ENCODE measurements at places on chromosomes 5 and 9.

DNA sequence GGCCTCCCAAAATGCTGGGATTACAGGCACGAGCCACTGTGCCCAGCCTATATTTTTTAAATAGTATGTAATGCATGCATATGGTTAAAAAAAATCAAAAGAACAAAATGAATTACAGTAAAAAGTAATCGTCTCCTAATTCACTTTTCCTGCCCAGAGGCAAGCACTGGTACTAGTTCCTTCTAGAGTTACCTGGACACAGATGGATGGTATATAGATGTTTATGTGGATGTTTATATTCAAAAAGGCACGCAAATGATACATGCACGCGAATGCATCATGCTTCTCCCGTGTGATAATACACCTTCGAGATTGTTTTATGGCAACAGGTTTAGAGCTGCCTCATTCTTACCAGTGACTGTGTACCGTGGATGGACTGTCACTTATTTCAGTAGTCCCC is 21.4 kb downstream of the ABL1 start:
- no peak for DNase-seq
- H3K4me3 ChIP-seq: no peak overlapping the region
- H3K36me3 ChIP-seq: no peaks in the 10 kb centered on the region

DNA sequence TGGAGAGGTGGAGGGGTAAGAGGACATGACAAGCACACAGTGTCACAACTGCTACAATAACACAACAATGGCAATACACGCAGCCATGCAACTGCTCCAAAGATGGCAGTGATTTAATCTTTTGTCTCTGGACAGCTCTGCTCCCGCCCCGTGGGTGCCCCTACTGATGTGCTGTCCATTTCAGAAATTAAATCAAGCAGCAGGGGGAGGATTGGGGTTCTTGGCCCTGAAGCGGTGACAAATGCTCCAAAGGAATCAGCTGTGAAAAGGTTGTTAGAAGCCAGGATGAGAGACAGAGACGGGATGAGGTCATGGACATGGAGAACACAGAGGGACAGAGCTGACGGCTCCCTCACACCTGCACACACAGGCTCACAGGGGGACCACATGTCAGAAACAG is 22.6 kb downstream of the CNTFR start:
- DNase-seq: no peak
- no peaks in the 10 kb centered on the region for H3K4me1 ChIP-seq
- no peaks in the 10 kb centered on the region for H3K36me3 ChIP-seq
- no peak overlapping the region for H3K4me3 ChIP-seq
- H3K27me3 ChIP-seq: no peaks in the 10 kb centered on the region
- no peak overlapping the region for H3K27ac ChIP-seq

- H3K4me3 ChIP-seq: no peak overlapping the region
- H3K4me1 ChIP-seq: peaks cover 40% of the 10 kb centered on the region
- DNase-seq: no peak
- H3K27me3 ChIP-seq: no peaks in the 10 kb centered on the region
- peak overlapping the region; percentile 32 for H3K27ac ChIP-seq
Measured at GRCh38 chr9:4258320-4259090, 41.4 kb downstream of the GLIS3 start.

GRCh38 chr5:1659100-1659981 is 135.6 kb upstream of the LPCAT1 start:
- no peak for DNase-seq
- H3K4me3 ChIP-seq: no peak overlapping the region
- no peak overlapping the region for H3K27ac ChIP-seq
- H3K27me3 ChIP-seq: no peaks in the 10 kb centered on the region

GRCh38 chr5:103849934-103850333 is 287.3 kb upstream of the NUDT12 start:
- no peak overlapping the region for H3K4me3 ChIP-seq
- H3K27ac ChIP-seq: no peak overlapping the region
- no peak for DNase-seq

DNA sequence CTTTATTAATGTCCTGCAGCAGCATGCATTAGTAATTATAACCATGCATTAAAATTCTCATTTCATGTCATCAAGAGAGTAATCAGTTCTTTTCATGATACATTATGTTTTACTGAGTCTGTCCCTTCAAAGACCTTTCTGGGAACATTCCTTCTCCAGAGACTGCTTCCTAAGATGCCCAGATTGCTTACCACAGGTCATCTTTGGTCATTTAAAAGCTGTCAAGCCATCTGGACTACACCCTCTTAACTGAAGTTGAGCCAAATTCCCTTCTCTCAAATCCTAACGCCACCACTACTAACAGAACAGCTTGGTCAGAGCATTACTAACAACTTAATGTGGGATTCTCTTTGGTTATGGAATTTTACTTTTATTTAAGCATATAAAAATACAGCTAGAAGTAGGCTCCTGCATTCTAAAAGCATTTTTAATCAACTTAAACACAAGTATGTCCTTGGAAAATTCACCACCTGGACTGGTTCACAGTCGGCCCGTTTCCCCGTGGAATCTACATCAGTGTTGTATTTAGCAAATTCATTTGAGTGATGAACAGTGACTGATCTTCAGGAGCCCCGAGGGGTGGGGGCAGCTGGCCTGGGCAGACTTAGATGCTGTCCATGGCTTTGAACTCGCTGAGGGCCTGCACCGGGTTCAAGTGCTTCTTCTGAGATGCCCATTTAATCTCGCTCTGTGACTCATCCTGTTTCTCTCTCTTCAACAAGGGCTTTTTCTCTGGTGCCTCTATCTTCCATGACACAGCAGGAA is 92.8 kb upstream of the CCDC112 start:
- 0 out of 2 replicates have a peak, but pooled peaks cover 1% of the 10 kb centered on the region for H3K27me3 ChIP-seq
- no peak for DNase-seq
- H3K36me3 ChIP-seq: no peaks in the 10 kb centered on the region
- no peak overlapping the region for H3K27ac ChIP-seq

DNA sequence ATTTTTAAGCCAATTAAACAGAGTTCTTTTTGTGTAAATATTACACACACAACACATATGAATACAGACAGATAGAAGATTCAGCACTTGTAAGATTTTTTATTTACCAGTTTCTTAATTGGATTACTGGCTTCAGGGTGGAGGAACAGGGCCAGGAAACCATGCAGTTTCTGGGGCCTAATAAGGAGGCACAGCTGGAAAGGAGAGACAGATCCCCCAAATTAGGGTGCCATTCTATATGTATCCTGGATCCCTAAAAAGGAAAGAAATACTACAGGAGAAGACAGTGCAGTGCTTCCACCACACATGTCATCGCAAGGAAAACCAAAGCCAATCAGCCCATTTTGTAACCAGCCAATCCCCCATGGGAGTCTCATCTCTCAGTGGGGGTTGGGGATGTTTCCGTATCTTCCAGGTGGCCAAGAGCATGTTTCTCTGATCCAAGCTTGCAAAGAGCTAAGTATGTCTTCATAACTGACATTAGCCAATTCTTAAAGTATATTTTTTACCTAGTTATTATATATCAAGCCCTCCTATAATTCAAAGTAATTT is 15.8 kb upstream of the ABO start:
- H3K27ac ChIP-seq: no peak overlapping the region
- H3K27me3 ChIP-seq: no peaks in the 10 kb centered on the region
- no peak overlapping the region for H3K4me3 ChIP-seq
- DNase-seq: no peak
- no peaks in the 10 kb centered on the region for H3K4me1 ChIP-seq

- no peak overlapping the region for H3K27ac ChIP-seq
- DNase-seq: no peak
- H3K27me3 ChIP-seq: no peaks in the 10 kb centered on the region
- peaks cover 14% of the 10 kb centered on the region for H3K4me1 ChIP-seq
- H3K4me3 ChIP-seq: no peak overlapping the region
Measured at GRCh38 chr5:100840370-100840769, 62.7 kb downstream of the ST8SIA4 start.

- no peak for DNase-seq
- H3K27me3 ChIP-seq: no peaks in the 10 kb centered on the region
- no peaks in the 10 kb centered on the region for H3K36me3 ChIP-seq
- no peak overlapping the region for H3K27ac ChIP-seq
- no peaks in the 10 kb centered on the region for H3K4me1 ChIP-seq
Measured at GRCh38 chr5:31464081-31464480, 67.8 kb downstream of the DROSHA start.
